ENCODE measurements at places on chromosomes 5 and 9.

- DNase-seq = peak; percentile 14
Measured at GRCh38 chr9:95157481-95158151, 159.9 kb downstream of the FANCC start.

GRCh38 chr9:10946676-10947410 lies 334.0 kb upstream of the PTPRD start:
- no peak for DNase-seq

DNA sequence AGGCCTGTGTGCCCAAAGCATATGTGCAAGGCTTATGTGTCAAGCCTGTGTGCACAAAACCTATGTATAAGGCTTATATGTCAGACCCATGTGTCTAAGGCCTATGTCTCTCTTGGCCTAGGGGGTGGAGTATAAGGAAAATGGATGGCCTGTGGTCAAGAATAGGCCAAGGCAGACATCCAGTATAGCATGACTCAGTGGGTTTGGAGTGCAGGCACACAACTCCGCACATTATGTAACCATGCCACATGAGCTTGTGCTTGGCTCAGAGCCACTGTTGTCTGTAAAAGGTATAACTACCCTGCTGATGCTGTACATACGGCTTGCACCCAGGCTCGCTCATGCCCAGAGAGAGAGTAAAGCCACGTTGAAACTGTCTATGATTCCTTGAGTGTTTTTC lies 626.4 kb upstream of the NUDT12 start:
- DNase-seq = no peak

GRCh38 chr5:57779383-57780223 lies 297.0 kb upstream of the ACTBL2 start:
- DNase-seq = peak; percentile 2

DNA sequence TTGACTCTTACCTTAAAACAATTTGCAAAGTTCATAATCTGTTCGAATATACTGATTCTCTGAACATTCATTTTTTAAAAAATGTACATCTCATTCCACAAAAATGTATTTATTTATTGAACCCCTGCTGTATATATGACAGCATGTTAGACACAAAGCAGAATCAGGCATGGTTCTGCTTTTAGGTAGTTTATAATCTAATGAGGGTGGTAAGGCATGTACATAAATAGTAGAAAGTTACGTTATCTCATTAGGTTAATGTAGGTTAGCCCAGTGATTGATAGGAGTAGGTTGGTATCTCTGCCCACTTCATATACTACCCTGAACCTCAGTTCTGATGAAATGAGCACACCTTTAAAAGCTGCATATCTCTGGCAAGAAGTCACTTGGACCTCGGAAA lies 89.8 kb downstream of the ERMP1 start:
- DNase-seq = no peak

Measured in NCI-H1436 (cell line).